Upper lobe of left lung (tissue), 6 donors: ENCODE measurements at places on chromosomes 12 and 14. TPM values are rescaled to one million over a fixed set of nuclear protein-coding genes. Genes with fewer than 3 reads are reported as not detected.

ATXN2 gene
- total RNA-seq, result 88.2 TPM

ZFHX2 gene
- total RNA-seq, result 5.3 TPM

ATN1 gene
- total RNA-seq, result 301 TPM

GALNT9 gene
- not detected for total RNA-seq

OTOGL gene
- 0.10 TPM for total RNA-seq
